ENCODE measurements at places on chromosomes 6 and 20.

DNA sequence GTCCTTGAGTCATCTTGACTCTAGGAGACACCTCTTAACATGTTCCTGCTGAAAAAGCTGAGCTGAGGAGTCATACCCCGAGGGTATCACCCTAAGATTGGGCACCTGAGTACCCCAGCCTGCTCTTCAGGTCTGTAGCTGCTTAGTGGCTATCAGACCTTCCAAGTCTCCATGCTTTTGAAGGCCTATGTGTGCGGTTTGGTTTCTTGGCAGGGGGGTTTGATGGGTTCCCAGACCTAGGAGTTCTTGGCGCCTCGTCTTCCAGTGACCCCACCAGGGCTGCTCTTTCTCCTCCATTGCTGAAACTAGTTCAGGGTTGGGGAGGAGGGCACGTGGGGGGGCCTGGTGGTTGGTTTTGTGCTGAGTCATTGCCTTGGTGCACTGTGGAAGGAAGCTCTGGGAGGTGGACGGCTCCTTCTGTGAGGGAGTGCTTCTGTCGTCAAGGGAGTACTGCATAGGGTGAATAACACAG is 20.1 kb downstream of the IGF2R start:
- no peak for DNase-seq

DNA sequence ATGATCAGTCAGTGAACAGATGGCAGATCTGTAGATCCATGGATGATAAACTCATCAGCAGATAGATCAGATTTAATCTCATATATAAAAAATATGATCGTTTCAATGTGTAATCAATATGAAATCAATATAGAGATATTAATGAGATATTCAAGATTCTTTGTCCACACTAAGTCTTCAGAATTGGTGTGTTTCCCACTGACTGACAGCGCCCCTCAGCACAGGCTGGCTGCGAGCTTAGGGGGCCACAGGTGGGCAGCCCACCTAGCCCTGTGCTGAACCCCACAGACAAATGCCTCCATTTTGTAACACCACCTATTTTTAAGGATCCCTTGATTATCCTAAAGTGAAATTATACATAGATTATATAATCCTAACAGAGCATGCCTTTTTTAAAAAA is 32.3 kb downstream of the FRMD1 start:
- no peak for DNase-seq

- no peak for DNase-seq
These were observed 57.2 kb downstream of the ZNF292 start for GRCh38 chr6:87212596-87212995.

- no peak for DNase-seq
These were observed 126.8 kb downstream of the AKAP7 start for GRCh38 chr6:131262060-131262459.

- DNase-seq = no peak
These were observed 334.9 kb upstream of the JARID2 start for GRCh38 chr6:14910692-14911547.

GRCh38 chr20:3115190-3116107 is 30.9 kb upstream of the AVP start:
- peak; percentile 35 for DNase-seq

DNA sequence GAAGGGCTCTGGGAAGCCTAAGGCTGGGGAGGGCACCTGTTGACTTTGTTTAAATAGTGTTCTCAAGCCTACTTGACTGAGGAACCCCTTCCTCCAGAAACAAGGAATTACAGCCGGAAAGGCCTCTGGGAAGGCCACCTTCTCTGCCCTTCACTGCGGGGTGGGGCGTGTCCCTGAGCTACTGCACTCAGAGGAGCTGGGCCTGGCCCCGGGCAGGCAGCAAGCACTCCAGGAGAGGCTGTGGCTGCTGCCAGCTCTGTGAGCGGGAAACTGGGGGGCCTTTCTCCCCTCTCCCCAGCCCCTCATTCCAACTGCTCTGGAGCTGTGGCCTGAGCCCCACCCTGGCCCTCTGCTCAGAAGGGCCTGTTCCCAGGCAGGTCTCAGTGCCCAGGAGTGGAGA is 4.0 kb upstream of the OSBPL2 start:
- no peak for DNase-seq

- DNase-seq = no peak
These were observed 95.9 kb downstream of the CDKAL1 start for GRCh38 chr6:20630136-20630535.

GRCh38 chr6:160398674-160399271 is 50.6 kb downstream of the SLC22A3 start:
- no peak for DNase-seq

- no peak for DNase-seq
These were observed 79.5 kb upstream of the MYL9 start for GRCh38 chr20:36461600-36462439.

DNA sequence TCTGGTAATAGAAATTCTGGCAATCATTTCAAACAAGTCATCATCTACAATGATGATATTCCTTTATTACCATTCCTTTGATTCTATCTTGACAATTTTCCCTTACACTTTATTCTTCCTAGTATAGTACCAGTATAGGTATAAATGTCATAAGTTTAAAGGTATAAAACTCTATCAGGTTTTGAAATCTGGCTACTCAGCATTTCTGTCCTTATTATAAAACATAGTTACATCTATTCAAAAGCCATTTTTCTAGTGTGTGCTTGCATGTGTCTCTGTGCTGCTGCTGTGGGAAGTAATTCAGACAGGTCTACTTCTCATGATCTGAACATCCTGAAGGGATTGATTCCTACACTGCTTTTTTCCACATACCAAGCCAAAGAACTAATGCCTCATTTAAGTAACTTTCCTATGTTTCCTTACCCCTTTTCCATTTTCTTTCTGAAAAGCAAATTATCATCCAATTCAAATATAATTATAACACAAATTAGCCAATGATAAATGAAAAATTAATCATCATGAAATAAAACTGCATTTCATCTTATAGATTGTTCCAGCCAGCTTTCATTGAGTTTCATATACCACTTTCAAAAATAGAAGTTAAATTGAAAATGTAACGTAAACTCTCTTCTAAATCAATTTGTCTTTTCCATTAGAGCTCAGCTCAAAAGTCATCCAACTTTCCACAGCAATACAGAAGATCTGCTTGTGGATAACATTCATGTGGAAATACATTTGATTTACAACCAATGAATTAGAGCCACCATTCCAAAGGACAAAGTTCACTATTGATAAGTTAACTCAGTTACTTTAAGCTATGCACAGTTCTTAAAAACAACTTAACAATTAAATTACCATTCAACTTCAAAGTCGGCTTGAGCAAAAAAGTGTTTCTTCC is 35.9 kb downstream of the COL12A1 start:
- DNase-seq = no peak

DNA sequence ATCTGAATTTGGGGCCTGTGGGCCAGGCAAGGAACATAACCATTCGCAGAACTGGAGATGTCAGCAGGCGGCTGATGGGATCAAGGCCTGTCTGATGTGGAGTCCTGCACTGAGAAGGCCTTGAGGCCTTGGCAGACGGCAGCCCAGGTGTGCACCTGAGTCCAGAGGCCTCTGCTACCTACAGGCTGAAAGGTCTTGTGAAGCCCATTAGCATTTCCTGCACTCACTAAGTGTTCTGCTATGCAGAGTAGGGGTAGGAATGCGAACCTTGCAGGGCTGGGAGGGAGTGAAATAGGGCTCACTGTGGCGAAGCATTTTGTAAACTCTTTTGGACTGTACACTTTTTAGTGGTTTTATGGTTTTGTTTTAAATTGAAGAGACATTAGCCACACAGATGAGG is 48.3 kb upstream of the RNF24 start:
- no peak for DNase-seq

- peak; percentile 38 for DNase-seq
These were observed 39.1 kb downstream of the TMX4 start for GRCh38 chr20:7980332-7981046.

GRCh38 chr6:149356081-149356750 is 38.7 kb downstream of the TAB2 start:
- DNase-seq = no peak

DNA sequence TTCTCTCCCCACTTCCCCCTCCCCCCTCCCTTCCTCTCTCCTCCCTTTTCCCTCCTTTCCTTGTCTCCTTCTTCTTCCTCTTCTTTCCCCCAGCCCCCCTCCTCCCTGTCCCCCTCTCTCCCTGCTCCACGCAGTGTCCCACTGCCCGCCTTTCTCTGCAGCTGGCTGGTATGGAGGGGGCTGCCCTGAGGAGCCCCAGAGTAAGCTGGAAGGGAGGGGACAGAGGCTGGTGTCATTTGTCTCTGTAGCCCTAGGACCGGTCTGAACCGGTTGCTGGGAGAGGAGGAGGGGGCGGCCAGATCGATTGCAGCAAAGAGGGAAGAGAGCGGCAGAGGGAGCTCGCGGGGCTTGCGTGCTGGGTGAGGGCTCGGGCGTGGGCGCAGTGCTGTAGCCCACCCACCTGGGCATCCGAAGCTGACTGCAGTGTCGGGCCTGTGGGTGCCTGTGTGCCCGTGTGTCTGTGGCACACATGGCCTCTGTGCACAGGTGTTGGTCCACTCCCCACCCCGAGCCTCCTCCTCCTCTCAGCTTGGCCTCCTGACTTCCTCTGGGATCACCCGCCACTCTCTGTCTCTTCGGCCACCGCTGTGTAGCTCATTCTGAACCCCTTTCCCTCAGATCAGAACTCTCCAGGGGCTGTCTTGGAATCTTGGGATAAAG is 50.6 kb downstream of the SRC start:
- no peak for DNase-seq

DNA sequence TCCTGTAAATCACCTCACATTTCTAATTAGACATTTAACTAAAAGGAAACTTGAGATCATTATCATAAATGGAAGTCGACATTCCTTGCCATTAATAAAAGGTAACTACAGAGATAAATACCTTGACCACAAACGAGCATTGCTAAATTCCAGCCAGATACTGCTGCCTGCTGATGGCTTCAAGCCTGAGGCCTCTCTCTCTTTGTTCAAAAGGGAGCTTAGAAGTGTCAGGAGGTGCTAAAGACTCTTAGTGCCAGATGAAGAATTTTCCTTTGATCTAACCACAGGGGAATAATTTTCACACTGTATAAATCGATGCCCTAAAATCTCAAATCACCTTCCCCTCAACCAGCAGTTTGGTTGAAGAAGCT is 248.2 kb upstream of the PMEPA1 start:
- DNase-seq = no peak

GRCh38 chr20:63049561-63050221 is 42.9 kb upstream of the BHLHE23 start:
- no peak for DNase-seq

DNA sequence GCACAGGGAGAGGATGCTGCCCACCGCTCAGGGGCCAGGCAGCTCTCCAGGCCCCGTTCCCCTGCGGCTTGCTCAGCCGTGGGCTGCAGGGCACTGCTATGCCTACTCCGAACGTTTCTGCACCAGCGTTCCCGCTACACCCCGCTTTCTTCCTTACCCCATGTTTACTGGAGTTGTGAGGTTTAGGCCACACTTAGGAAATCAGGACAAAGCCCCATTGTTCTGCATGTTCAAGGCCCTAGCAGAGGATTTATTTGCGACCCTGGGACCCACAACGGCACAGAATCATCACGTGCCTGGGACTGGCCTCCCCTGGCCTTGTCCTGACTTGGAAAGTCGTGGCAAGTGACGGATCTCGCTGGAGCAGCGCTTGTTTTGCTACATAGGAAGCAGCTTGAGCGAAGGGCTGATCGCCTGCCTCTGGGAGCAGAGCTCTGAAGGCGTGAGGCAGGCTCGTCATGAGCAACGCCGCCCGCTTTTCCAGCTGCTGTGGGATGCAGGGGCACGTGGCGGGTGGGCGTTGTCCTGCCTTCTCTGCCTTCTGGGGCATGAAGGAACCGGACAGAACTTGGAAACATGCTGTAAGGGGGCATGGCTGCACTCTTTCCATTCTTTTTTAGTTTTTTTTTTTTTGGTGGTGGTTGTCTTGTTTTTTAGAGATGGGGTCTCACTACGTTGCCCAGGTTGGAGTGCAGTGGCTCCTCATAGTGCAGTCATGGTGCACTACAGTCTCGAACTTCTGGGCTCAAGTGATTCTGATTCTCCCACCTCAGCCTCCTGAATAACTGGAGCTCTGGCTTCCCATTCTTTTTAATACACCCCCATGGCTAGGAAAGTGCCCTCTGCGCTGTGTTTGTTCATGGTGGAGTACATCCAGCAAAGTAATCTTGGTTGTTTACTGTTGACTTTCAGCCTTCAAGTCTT is 14.6 kb upstream of the TMEM181 start:
- no peak for DNase-seq
